Sigmoid colon (tissue), 7 donors: ENCODE measurements at places on chromosomes 5 and 9.
A peak's percentile ranks its signal among the peaks of the same experiment; 100 is the strongest.

- no peak for DNase-seq
- no peaks in the 10 kb centered on the region for H3K4me1 ChIP-seq
- H3K4me3 ChIP-seq, result no peak overlapping the region
- H3K27ac ChIP-seq, result no peak overlapping the region
Measured at GRCh38 chr9:84169240-84169639, 171.3 kb downstream of the SLC28A3 start.

DNA sequence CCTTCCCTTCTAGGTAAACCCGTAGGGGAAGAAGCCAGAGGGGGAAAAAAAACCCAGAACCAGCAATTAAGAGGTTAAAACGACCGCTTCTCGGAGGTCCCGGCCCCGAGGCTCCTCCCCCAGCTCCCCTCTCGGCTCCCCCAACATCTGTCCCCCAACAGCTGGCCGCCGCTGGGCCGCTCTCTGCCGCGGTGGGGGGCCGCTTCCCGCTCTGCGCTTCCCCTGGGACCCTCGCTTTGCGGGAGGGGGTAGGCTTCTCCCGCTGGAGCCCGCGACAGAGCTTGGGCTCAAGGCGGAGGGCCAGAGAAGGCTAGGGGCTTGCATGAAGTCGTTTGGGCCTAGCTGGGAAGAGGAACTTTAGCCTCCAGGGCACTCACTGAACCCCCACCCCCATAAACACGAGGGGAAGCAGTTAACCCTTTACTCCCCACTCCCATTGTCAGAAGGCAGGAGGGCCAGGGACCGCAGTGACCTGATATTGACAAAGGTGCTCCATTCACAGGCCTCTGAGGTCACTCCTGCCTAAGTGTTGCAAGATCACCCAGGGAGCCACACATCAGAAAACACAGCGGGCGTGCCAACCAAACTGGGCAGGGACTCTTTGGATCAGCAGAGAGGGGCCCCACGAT is 7.5 kb downstream of the LHX6 start:
- no peak for DNase-seq
- no peak overlapping the region for H3K4me3 ChIP-seq
- H3K36me3 ChIP-seq, result no peaks in the 10 kb centered on the region
- H3K4me1 ChIP-seq, result peaks cover 32% of the 10 kb centered on the region
- H3K27me3 ChIP-seq, result peaks cover 62% of the 10 kb centered on the region

GRCh38 chr9:76878933-76879332 is 27.0 kb downstream of the PRUNE2 start:
- DNase-seq, result no peak
- H3K4me3 ChIP-seq, result no peak overlapping the region
- no peaks in the 10 kb centered on the region for H3K36me3 ChIP-seq
- H3K4me1 ChIP-seq, result peaks cover 51% of the 10 kb centered on the region
- peak overlapping the region; percentile 77 for H3K27ac ChIP-seq

DNA sequence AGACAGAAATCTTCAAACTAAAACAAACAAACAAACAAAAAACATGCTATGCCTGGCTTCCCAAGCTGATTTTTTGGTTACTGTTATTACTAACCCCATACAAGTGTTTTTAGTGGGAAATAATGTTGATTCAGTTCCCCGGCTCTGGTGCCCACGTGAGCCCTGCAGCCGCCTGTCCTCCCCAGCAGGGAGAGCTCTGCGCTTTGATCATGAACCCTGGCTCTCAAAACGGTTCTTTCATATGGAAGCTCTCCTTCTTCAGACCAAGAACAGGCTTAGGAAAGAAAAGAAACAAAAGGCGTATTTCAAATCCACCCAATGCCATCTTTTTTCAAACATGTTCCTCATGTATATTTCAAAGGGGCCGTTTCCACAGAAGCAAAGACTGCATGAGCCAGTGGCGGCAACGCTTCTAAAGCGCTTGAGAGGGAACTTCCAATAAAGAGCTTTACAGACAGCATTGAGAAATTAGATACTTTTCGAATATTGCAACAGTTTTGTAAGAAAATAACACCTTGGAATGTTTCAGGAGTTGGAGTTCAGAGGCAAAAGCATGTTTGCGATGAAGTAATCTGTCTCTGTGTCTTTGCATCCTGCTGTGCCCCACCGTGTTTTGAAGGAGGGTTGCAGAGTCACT is 74.8 kb downstream of the ICE1 start:
- H3K27me3 ChIP-seq, result no peaks in the 10 kb centered on the region
- peak; percentile 77 for DNase-seq
- no peak overlapping the region for H3K4me3 ChIP-seq
- H3K4me1 ChIP-seq, result peaks cover 15% of the 10 kb centered on the region
- no peak overlapping the region for H3K27ac ChIP-seq
- H3K36me3 ChIP-seq, result no peaks in the 10 kb centered on the region

- H3K27ac ChIP-seq, result no peak overlapping the region
- H3K4me1 ChIP-seq, result peaks cover 44% of the 10 kb centered on the region
- H3K36me3 ChIP-seq, result no peaks in the 10 kb centered on the region
- no peaks in the 10 kb centered on the region for H3K27me3 ChIP-seq
- no peak for DNase-seq
- no peak overlapping the region for H3K4me3 ChIP-seq
Measured at GRCh38 chr9:20552874-20553557, 69.3 kb downstream of the MLLT3 start.

- no peak for DNase-seq
- H3K27ac ChIP-seq, result no peak overlapping the region
- H3K27me3 ChIP-seq, result no peaks in the 10 kb centered on the region
- H3K36me3 ChIP-seq, result no peaks in the 10 kb centered on the region
- no peak overlapping the region for H3K4me3 ChIP-seq
Measured at GRCh38 chr5:130616161-130616560, 548.9 kb downstream of the HINT1 start.

- no peak for DNase-seq
- no peak overlapping the region for H3K4me3 ChIP-seq
- H3K27ac ChIP-seq, result peak overlapping the region; percentile 36
- H3K36me3 ChIP-seq, result no peaks in the 10 kb centered on the region
- peaks cover 4% of the 10 kb centered on the region for H3K4me1 ChIP-seq
Measured at GRCh38 chr9:119861842-119862241, 492.6 kb upstream of the BRINP1 start.

- no peaks in the 10 kb centered on the region for H3K4me1 ChIP-seq
- no peaks in the 10 kb centered on the region for H3K36me3 ChIP-seq
- H3K27ac ChIP-seq, result no peak overlapping the region
- peaks cover 21% of the 10 kb centered on the region for H3K27me3 ChIP-seq
Measured at GRCh38 chr5:87777877-87778276, 365.1 kb upstream of the CCNH start.

DNA sequence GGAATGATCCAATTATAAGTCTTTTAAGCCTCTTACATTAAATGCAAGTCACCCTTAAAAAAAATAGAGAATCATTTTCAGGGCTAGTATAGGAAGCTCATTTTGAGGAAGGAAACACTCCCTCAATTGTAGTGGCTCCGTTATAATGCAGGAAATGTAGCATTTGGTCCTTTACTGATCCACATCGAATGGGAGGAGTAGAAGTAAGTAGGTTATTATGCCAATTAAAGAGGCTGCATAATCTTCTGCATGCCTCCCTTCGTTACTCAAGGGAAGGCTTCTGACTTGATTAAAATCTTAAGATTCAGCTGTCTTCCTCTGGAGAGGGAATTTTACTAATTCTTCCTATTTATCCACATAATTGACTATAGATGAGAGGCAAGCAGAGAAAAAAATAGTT is 579.2 kb upstream of the COX7C start:
- H3K27me3 ChIP-seq, result no peaks in the 10 kb centered on the region
- H3K4me3 ChIP-seq, result no peak overlapping the region
- DNase-seq, result no peak

- no peak overlapping the region for H3K4me3 ChIP-seq
- no peak for DNase-seq
- H3K4me1 ChIP-seq, result no peaks in the 10 kb centered on the region
- no peak overlapping the region for H3K27ac ChIP-seq
- peaks cover 23% of the 10 kb centered on the region for H3K36me3 ChIP-seq
Measured at GRCh38 chr9:128497824-128498610, 6.5 kb upstream of the GLE1 start.

DNA sequence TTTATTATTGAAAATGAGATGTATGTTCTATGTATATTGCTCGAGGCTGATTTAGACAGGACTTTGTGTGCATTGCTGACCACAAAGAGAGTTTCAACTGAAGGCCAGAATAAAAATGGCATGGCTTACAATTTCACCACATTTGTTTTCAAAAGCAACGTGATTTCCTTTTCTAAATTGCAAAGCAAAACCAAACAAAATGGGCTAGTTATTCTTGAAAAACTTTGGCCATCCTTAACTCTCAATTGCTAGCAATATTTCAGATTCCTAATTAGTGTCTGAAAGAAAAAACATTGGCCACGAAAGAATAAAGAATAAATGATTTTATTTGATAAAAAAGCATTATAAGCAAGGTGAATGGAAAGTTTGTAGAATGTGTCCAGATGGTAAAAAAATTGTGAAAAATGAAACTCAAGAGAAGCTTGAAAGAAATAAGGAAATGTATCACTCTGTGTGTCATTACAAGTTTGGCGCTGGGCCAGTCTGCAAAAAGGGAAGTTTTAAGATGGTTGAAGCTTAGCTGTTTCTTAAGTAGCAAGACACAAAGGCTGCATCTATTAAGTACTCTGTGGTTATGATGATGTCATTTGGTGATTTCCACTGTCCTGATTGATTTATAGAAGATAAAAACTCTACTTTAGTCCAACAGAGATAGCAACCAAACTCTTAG is 89.2 kb upstream of the PRLR start:
- DNase-seq, result peak; percentile 79
- no peak overlapping the region for H3K4me3 ChIP-seq
- no peak overlapping the region for H3K27ac ChIP-seq
- H3K27me3 ChIP-seq, result no peaks in the 10 kb centered on the region

- H3K27ac ChIP-seq, result no peak overlapping the region
- H3K4me1 ChIP-seq, result no peaks in the 10 kb centered on the region
- peaks cover 16% of the 10 kb centered on the region for H3K27me3 ChIP-seq
- no peaks in the 10 kb centered on the region for H3K36me3 ChIP-seq
Measured at GRCh38 chr5:133203317-133204305, 151.8 kb downstream of the HSPA4 start.

DNA sequence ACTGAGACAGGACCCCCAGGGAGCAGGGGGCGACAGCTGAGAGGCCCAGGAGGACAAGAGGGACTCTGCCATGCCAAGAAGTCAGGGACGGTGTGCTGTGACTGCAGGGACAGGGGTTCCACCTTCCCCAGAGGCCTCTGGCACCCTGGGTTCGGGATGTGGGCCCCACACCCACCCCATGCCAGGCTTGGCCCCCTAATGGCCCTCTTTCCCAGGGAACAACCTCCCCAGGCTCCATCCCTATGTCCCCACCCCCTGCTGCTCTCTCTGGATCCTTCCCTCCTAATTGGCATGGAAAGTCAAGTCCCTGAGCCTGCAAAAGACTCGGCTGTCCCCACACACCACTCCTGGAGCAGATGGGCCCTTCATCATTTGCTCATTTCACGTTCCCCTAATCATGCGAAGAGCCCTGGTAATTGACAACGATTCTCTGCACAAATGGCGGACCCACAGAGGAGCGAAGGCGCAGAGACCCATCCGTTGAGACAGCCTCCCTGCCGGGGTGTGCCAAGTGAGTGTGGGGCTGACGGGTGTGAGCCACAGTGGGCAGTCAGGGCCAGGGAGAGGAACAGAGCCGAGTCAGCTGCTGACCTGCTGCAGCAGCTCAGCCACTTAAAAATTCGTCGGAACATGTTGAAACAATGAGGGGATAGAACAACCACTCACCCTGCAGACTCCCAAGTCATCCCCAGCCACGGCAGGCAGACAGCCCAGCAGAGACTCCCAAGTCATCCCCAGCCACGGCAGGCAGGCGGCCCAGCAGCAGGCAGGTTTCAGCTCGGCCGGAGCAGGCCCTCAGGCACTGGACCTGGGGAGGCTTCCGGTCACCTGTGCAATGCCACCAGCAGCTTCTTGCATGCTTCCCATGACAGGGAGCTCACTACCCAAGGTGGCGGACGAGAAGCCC is 109.0 kb downstream of the VAV2 start:
- no peak overlapping the region for H3K27ac ChIP-seq
- no peak overlapping the region for H3K4me3 ChIP-seq
- H3K36me3 ChIP-seq, result no peaks in the 10 kb centered on the region
- no peak for DNase-seq

DNA sequence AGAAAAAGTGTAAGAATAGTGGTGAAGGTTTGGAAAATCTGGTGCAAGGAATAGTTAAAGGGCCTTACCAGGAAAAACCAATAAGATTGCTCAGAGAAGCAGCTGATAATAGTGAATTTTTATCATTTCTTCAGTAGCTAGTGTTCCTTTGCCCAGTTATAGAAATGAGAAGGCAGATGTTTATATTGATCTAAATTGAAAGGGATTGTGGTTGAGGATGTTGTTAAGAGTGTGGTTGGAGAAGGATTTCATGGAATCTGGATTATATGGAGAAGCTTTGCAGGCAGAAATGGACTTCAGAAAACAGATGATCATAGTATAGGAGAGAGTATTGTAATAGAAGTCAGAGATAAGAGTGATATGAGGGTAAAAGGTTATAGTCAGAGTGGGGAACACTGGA is 102.6 kb downstream of the XRCC4 start:
- no peak overlapping the region for H3K27ac ChIP-seq
- no peaks in the 10 kb centered on the region for H3K27me3 ChIP-seq
- no peaks in the 10 kb centered on the region for H3K4me1 ChIP-seq
- no peak for DNase-seq

DNA sequence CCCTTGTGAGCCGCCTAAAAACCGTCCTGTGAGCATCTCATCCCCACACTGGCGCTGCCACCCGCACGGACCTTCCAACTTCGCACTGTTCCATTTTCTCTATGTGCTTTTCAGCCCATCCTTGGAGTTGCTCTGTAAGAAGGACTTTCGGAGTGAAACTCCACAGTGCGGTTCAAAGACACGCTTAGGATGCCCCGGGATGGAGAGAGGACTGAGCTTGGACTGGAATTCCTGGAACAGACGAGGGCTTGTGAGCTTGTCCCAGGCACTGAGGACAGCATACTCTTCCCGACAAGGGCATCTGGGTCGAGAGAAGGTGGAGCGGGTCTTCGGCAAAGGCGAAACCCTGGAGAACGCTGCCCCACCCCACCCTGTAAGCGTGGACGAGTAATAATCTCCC is 187.8 kb downstream of the MEF2C start:
- H3K27me3 ChIP-seq, result peaks cover 41% of the 10 kb centered on the region
- no peak overlapping the region for H3K4me3 ChIP-seq
- peaks cover 36% of the 10 kb centered on the region for H3K4me1 ChIP-seq
- no peaks in the 10 kb centered on the region for H3K36me3 ChIP-seq
- no peak overlapping the region for H3K27ac ChIP-seq
- DNase-seq, result no peak
